ENCODE measurements at places on chromosomes 3 and 15.

GRCh38 chr3:108477511-108478147 is 32.8 kb downstream of the MYH15 start:
- DNase-seq = no peak

- no peak for DNase-seq
These were observed 29.7 kb upstream of the OR4F6 start for GRCh38 chr15:101773496-101774100.

DNA sequence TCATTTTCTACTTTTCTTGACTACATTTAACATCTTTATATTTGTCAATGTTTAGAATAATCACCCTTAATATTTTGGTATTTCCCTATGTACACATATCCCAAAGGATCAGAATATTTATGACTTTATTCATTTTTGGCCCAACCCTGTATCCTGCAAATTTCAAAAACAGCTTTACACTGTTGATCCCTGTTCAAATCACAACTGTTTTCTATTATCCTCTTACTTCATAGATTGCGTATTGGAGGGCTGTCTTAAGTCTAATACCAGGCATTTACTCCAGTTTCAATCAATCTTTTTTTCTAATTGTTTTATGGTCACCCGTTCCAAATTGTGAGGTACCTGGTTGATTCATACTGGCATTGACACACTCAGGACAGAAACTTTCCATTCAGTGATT is 107.9 kb downstream of the RPL22L1 start:
- no peak for DNase-seq

DNA sequence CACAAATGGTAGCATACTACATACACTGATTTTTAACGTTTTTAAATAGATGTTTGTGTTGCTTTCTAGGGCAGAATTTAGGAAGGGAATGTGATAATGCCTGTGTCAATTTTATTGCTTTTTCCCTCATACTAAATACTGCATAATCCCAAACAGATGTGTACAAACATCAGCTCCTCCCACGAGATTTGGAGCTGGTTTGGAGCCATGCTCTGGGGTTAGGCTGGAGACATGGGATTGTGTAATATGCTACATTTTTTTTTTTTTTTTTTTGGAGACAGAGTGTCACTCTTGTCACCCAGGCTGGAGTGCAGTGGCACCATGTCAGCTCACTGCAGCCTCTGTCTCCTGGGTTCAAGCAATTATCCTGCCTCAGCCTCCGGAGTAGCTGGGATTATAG is 80.1 kb downstream of the EBLN2 start:
- no peak for DNase-seq

- DNase-seq = no peak
These were observed 370.6 kb downstream of the MFSD1 start for GRCh38 chr3:159172473-159172872.
